ENCODE measurements at places on chromosomes 1 and 21. TPM values are rescaled to one million over a fixed set of nuclear protein-coding genes. Genes with fewer than 3 reads are reported as not detected.
A peak's percentile ranks its signal among the peaks of the same experiment; 100 is the strongest.

- no peak for DNase-seq
- peaks cover 9% of the 10 kb centered on the region for H3K27me3 ChIP-seq
- H3K4me3 ChIP-seq, result peak overlapping the region; percentile 63
- peak overlapping the region; percentile 25 for H3K27ac ChIP-seq
Observed at GRCh38 chr1:155125946-155126555, 1.6 kb upstream of the EFNA1 start.

- H3K36me3 ChIP-seq, result no peaks in the 10 kb centered on the region
- H3K4me3 ChIP-seq, result no peak overlapping the region
- H3K27me3 ChIP-seq, result no peaks in the 10 kb centered on the region
- no peaks in the 10 kb centered on the region for H3K4me1 ChIP-seq
Observed at GRCh38 chr1:232519186-232519585, 110.7 kb downstream of the SIPA1L2 start.

DNA sequence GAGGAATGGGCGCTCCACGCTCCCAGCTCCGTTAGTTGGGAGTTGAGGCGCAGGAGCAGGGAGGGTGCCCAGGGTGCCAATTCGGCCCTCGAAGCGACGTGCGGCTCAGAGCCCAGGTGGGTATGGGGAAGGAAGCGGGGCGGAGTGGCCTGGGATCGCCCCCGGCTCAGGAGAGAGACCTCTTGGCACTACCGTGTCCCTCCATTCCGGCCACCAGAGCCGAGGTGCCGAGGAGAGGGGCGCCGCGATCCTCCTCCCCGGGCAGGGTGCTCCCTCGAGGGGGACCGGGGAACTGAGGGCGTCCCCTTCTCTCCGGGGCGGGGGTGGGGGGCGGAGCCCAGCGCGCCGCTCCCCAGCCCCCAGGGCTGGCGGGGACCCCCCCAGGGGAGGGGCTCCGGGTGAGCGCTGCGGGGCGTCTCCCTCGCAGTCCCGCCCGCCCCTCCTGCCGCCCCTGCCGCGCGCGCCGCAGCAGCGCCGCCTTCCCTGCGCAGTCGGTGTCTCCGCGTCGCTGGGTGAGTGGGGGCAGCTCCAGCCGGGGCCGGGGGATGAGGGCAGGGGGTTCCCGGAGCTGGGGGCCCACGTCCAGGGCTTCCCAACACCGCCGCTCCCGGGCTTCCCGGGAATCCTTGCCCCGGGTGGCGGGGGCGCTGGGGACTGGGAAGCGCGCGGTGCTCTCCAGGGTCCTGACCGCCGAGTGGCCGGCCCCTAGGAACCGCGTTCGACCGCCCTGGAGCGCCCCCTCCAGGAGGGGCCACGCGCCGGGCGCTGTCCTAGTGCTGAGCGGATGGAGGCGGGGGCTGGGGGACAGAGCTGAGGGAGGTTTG is at the start of gene HPCA:
TSS of gene HPCA (plus strand) at position 488 of the 824 bp plus-strand sequence. CDS start 2,408 bp downstream, outside the sequence.
- no peaks in the 10 kb centered on the region for H3K27me3 ChIP-seq
- peaks cover 10% of the 10 kb centered on the region for H3K4me1 ChIP-seq
- H3K27ac ChIP-seq, result no peak within 1 kb of the TSS
- H3K36me3 ChIP-seq, result no peaks in the 10 kb centered on the region

DNA sequence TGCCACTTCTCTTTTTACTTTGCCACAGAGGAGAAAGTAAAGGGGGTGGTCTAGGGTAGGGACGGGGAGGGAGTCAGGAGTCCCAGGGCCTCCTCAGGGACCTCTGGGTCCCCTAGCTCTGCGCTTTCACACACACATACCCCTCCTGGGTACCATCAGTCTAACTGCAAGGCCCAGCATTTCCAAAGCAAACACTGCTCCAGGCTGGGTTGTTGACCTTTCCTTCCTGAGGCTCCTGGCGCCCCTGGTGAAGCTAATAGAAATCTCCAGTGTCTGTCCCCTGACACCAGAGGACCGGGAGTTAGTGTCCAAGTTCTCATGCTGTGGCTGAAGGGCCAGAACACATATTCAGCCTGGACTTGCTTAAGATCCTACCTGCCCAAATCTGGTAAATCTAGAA is 3.9 kb downstream of the TMEM63A start:
- peaks cover 17% of the 10 kb centered on the region for H3K36me3 ChIP-seq
- no peak for DNase-seq
- H3K4me3 ChIP-seq, result no peak overlapping the region
- peak overlapping the region; percentile 87 for H3K27ac ChIP-seq
- H3K27me3 ChIP-seq, result no peaks in the 10 kb centered on the region

GRCh38 chr1:232622378-232622777 is 7.6 kb downstream of the SIPA1L2 start:
- no peaks in the 10 kb centered on the region for H3K4me1 ChIP-seq
- no peak overlapping the region for H3K4me3 ChIP-seq
- no peak for DNase-seq
- H3K27me3 ChIP-seq, result no peaks in the 10 kb centered on the region
- no peaks in the 10 kb centered on the region for H3K36me3 ChIP-seq

DNA sequence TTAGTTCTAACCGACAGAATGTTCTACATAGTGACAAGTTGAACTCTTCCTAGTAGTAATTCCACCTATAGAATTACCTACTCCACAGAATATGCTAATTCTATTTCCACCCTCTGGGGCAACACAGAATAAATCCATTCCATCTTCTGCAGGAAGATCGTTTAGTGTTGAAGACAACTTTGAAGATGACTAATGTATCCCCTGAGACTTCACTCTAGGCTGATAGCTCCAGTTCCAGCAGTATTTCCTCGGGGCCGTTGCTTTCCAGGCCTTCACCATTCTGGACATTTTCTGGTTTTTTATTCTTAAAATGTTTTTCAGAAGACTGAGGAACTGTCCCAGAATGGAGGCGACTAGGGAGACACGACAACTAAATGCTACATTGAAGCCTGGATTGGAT is 61.0 kb upstream of the CSF1 start:
- H3K4me1 ChIP-seq, result no peaks in the 10 kb centered on the region
- no peak for DNase-seq
- no peak overlapping the region for H3K4me3 ChIP-seq
- no peaks in the 10 kb centered on the region for H3K27me3 ChIP-seq

- H3K4me3 ChIP-seq, result no peak overlapping the region
- no peaks in the 10 kb centered on the region for H3K36me3 ChIP-seq
- no peak for DNase-seq
Observed at GRCh38 chr1:47211796-47212269, 20.2 kb downstream of the TAL1 start.

DNA sequence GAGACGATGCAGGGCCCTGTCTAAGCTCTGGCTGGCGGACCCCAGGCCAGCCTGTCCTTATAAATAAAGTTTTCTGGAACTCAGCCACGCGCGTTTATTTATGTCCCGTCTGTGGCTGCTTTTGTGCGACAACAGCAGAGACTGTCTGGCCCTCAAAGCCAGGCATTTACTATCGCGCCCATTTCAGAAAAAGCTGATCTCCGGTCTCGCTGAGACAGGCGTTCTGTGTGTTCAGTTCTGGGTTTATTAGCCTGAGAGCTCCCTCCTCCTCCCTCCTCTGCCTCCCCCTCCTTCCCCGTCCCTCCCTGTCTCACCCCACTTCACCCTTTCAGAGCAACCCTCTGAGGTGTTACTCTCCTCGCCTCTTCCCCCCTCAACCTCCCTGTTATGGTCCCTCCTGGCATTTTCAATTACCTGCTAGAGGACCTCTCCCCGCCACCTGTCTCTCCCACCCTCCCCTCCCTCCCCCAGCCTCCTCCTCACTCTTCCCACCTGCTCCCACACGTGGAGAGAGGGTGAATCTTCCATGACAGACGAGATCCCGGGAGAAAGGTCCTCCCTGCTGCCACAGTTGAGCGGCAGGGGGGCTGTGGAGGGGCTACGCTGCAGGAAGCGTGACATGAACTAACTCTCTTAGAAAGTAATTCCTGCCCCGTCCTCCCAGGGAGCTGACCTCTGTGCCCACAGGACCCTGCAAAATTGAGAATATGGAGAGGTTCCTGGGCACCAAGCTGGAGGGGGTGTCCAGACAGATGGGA is 59.9 kb downstream of the SPSB1 start:
- no peak overlapping the region for H3K4me3 ChIP-seq
- H3K4me1 ChIP-seq, result peaks cover 56% of the 10 kb centered on the region
- no peaks in the 10 kb centered on the region for H3K27me3 ChIP-seq
- peak overlapping the region; percentile 82 for H3K27ac ChIP-seq

GRCh38 chr1:162677607-162678371 is 45.5 kb downstream of the DDR2 start:
- no peak overlapping the region for H3K4me3 ChIP-seq
- no peaks in the 10 kb centered on the region for H3K27me3 ChIP-seq
- H3K36me3 ChIP-seq, result no peaks in the 10 kb centered on the region
- H3K27ac ChIP-seq, result peak overlapping the region; percentile 45
- DNase-seq, result no peak
- peaks cover 35% of the 10 kb centered on the region for H3K4me1 ChIP-seq

DNA sequence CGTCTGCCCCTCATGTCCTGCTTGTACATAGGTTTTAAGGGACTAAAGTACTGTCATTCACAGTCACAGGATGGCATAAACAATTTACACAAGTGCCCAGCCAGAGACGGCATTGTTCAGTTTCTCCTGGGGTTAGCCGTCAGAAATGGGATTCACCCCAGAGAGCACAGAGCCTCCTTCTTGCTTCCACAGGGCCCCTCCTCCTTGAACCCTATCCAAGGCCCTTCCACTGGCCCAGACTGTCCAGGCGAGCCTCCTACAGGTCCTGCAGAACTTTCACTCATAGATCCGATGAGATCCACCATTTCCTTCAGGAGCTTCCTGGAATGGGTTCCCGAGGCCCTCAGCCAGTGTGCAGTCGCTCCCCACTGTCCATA is 10.0 kb downstream of the AVPR1B start:
- no peak overlapping the region for H3K4me3 ChIP-seq
- DNase-seq, result no peak
- H3K27me3 ChIP-seq, result no peaks in the 10 kb centered on the region
- peaks cover 3% of the 10 kb centered on the region for H3K4me1 ChIP-seq

GRCh38 chr1:66711420-66711819 is 40.8 kb upstream of the DYNLT5 start:
- H3K36me3 ChIP-seq, result no peaks in the 10 kb centered on the region
- H3K27ac ChIP-seq, result no peak overlapping the region
- no peaks in the 10 kb centered on the region for H3K4me1 ChIP-seq
- no peak overlapping the region for H3K4me3 ChIP-seq

DNA sequence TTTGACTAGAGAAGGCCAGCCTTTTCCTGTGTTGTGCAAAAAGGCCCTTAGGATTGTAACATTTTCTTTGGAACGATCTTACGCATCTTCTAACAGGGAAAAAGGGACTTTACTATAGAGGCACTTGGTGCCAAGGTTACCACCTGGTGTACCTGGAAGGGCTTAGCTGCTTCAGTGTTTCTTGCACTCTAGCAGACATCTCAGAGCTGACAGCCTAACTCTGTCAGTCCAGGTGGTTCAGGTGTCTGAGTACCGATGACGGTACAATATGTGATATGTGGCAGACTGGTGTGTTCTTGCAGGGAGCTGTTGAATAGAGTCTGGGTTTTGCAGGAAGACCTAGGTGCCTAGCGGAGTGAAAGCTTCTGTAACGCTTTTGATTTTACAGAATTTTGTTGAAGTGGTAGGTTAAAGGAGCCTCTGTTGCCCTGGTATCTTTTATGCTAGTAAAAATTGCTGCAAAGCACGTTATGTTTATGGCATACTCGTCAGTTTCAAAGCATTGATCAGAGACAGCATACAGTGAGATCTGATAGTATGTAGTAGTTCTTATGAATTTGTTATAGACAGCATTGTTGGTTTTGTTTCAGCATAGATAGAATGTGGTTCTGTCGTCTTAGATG is 1.4 kb downstream of the MAGI3 start:
- H3K4me3 ChIP-seq, result peak overlapping the region; percentile 99
- H3K27me3 ChIP-seq, result no peaks in the 10 kb centered on the region
- no peaks in the 10 kb centered on the region for H3K36me3 ChIP-seq
- H3K4me1 ChIP-seq, result peaks cover 5% of the 10 kb centered on the region

DNA sequence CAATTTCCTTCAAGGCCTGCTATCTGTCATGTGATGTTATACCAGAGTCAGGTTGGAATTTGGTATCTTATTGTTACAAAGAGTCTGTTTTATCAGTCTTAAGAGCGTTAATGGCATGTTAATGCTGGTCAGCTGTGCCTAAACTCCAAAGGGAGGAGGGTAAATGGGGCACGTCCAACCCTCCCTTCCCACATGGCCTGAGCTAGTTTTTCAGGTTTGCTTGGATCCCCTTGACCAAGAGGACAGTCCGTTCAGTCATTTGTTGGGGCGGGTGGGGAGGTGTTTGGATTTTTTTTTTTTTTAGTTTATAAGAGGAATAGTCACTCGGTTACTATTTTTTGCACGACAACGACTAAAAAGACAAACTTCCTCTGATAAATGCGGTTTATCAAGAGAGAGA is 63.8 kb upstream of the LYST start:
- H3K4me3 ChIP-seq, result no peak overlapping the region
- no peaks in the 10 kb centered on the region for H3K27me3 ChIP-seq
- DNase-seq, result no peak
- no peak overlapping the region for H3K27ac ChIP-seq
- H3K4me1 ChIP-seq, result no peaks in the 10 kb centered on the region
- no peaks in the 10 kb centered on the region for H3K36me3 ChIP-seq

- H3K27ac ChIP-seq, result no peak overlapping the region
- no peaks in the 10 kb centered on the region for H3K27me3 ChIP-seq
- H3K4me3 ChIP-seq, result no peak overlapping the region
- no peak for DNase-seq
- peaks cover 6% of the 10 kb centered on the region for H3K4me1 ChIP-seq
- H3K36me3 ChIP-seq, result no peaks in the 10 kb centered on the region
Observed at GRCh38 chr1:25994402-25995150, 3.3 kb downstream of the PAFAH2 start.

GRCh38 chr1:118184739-118185083 is 317 bp downstream of the SPAG17 start:
- H3K36me3 ChIP-seq, result no peaks in the 10 kb centered on the region
- H3K27ac ChIP-seq, result no peak overlapping the region
- DNase-seq, result no peak
- no peaks in the 10 kb centered on the region for H3K27me3 ChIP-seq
- no peak overlapping the region for H3K4me3 ChIP-seq

The RGSL1 gene
- total RNA-seq, result not detected

The IVL gene
- total RNA-seq, result not detected

The AMPD1 gene
- total RNA-seq, result not detected

The MAP3K21 gene
- 2.6 TPM for total RNA-seq

The TRIM63 gene
- total RNA-seq, result not detected

The RIMS3 gene
- 43.9 TPM for total RNA-seq

The OR6K3 gene
- not detected for total RNA-seq
